ENCODE measurements at places on chromosomes 1 and 21.

GRCh38 chr1:179589509-179589908, 2.1 kb upstream of the TDRD5 start:
- no peak for DNase-seq

GRCh38 chr1:30600706-30601105, 122.7 kb downstream of the MATN1 start:
- DNase-seq, result no peak

DNA sequence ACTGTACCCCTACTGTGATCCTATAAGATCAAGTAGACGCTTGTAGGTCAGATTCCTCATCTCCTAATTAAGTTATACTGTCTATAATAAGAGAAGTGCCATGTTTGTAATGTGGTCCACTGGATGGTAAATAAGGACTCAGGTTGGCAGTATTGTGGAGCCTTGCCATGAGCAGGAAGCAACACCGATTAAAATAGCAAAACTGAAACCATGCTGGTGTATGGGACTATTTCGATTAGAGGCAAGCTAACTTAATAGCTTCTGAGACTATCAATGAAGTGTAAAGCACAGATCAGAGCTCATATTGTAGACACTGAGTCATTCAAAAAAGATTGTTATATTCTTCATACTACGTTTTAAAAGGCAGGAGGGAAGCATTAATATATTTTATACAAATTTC, 348.8 kb downstream of the HHAT start:
- DNase-seq, result no peak

DNA sequence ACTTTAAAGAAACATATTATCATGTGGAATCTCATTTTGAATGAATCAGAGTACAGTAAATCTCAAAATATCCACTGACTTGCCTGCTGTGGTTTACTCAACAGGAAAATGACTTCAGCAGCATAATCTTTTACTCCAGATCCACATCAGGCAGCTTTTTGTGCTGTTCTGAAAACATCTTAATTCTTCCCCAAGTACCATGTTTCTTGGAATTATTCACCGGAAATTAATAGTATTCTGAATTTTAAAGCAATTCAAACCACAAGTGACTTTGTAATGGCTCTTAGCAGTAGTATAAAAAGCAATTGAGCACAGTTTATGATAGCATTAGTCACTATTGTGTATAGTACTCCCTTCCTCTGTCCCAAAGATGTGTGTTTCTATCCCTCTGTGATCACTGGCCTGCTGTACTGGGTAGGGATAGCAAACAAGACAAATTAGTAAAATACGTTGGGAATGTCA, 64.2 kb upstream of the ERRFI1 start:
- no peak for DNase-seq

DNA sequence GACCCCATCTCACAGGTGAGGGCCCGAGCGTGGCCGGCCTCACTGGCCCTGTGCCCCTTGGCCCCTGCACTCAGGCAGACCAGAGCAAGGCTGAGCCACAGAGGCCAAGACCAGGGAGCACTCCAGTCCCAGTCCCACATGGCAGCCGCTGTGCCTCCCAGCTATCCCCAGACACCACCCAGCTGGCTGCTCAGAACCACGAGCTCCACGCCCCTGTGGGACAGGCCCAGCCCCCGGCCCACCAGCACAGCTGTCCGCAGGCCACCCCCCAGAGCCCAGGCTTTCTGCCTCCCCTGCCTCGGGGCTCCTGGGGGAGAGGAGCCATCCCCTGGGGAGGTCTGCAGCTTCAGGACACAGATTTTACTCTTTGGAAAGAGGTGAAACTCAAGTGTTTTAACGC, 9.1 kb upstream of the C1QTNF12 start:
- DNase-seq, result no peak

DNA sequence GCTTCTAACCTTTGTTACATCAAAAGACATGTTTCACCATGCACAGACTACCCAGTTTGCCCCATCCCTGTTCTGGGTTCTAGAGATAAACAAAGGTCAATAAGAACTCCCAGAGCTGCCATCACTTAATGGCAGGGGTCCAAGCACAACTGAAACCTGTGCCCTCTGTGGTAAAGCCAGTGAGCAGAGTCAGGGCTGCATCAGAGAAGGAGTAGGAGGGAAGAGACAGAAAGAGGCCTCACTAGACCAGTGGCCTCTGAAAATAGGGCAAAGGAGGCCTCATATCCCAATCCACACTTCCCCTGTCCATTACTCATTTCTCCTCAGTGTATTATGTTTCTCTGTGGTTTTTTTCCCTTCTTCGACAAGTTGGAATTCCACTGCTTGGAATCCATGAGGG, 10.2 kb downstream of the ATP1A2 start:
- DNase-seq, result no peak

DNA sequence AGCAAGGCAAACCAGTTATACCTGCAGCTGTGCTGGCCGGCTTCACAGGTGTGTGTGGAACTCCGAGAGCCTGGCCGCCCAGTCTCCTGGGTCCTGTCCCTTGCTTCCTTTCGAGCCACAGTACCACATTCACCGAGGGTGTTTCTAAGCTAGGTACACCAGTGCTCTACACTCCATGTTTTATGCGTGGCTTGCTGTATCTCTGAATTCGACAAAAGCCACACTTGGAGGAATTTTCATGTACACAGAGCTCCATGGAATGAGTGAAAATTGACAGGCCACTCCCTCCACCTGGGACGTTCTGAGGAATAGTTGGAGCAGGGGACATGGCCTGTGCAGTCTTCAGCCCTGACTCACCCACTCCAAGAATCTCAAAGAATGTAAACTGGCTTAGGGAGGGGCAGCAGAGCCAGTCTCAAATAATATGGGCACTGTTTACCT, 14.0 kb downstream of the ETS2 start:
- DNase-seq, result no peak

DNA sequence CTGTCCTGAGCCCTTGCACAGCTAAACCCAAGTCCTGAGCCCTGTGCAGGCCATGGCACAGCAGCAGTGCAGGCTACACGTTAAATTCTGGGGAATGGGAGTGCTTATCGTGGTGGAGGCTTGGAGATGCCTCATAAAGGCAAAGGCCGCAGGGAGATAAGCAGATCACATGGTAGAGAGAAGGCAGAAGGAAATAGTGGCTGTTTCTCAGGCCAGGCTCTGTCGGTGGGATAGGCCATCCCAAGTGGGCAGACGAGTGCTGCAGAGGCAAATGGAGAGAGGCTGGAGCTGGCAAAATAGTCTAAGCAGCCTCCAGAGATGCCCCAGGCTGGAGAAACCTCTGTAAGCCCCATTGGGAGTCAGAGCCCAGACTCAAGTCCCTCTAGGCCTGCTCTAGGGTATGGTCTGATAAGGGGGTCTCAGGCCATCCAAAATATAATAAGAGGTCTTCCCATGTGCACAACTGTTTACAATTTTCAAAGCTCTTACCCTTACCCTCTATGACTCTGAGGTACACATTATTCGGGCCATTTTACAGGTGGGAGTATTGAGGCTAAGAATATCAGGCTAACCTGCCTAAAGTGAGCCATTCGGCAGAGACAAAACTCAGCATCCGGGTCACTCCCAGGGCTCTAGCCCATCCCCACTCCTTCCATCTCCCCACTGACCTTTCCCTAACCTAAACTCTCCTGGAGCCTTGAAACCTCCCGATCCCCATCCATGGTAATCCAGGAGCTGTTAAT, 79.6 kb downstream of the NKAIN1 start:
- DNase-seq, result no peak

DNA sequence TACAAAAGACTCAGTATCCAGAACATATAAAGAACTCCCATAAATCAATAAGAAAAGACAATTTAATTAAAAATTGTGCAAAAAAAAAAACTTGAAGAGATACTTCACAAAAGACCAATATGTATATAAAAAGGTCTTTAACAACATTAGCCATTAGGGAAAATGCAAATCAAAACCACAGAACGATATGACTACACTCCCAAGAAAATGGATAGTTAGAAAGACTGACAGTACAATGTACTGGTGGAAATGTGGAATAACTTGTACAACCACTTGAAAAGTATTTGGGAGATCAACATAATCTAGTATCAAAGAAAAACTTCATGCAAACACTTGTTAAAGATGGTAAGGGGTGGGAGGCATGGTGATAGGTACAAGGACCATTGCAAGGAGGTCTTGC, 3.9 kb upstream of the CLCA1 start:
- DNase-seq, result no peak

DNA sequence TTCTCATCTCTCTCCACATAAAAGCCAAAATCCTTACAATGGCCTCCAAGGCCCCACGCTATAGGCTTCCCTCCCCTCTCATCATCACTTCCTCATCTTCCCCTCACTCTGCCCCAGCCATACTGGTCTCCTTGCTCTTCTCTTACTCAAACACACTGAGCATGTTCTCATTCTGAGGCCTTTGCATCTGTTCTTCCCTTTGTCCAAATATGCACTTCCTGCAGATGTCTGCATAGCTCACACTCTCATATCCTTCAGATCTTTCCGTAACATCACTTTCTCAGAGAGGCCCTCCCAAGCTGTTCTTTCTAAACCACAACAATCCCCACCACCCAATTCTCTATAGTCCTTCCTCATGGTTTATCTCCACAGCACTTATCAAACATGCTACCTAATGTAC, 284.1 kb downstream of the HHIPL2 start:
- DNase-seq, result no peak

DNA sequence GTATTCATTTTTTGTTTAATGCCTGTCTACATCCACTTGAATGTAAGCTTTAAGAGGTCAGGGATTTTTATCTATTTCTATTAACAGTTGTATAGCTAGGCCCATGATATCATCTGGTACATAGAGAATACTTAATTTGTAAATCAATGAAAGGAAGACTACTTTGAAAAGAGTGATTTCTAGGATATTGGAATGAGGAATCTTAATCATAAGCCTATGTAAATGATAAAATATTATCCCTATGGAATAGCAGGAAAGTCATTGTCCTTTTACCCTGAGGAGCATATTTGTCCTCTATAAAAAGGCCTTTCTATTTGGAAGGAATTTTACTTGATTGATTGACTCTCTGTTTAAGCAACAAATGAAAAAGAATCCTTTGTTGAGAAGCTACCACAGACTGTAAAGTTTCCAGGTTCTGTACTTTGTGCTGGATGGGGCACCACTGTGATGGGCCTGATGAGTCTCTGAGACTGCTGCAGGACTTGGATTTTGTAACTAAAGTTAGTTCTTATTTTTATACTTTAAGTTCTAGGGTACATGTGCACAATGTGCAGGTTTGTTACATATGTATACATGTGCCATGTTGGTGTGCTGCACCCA, 53.8 kb downstream of the MAST2 start:
- DNase-seq, result no peak

DNA sequence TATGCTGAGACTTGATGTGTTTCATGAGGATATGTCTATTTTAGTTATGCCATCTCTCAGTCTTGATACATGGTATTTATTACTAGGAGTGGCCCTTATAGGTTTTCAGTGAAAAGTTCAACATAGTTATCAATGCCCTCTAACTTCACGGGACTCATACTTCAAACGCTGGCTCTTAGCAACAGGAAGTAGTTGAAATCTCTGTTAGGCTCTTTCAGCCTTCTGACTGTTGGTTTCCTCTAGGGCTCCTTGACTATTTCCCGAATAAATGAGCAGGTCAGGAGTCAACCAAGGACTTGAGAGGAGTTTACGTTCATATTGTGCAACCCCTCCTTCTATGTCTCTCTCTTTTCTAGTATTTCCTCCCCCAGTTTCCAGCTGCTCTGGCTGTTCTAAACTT, 141.8 kb downstream of the RGS7 start:
- no peak for DNase-seq

- DNase-seq, result no peak
These were observed 146.9 kb downstream of the PDE4B start for GRCh38 chr1:65939636-65940035.

DNA sequence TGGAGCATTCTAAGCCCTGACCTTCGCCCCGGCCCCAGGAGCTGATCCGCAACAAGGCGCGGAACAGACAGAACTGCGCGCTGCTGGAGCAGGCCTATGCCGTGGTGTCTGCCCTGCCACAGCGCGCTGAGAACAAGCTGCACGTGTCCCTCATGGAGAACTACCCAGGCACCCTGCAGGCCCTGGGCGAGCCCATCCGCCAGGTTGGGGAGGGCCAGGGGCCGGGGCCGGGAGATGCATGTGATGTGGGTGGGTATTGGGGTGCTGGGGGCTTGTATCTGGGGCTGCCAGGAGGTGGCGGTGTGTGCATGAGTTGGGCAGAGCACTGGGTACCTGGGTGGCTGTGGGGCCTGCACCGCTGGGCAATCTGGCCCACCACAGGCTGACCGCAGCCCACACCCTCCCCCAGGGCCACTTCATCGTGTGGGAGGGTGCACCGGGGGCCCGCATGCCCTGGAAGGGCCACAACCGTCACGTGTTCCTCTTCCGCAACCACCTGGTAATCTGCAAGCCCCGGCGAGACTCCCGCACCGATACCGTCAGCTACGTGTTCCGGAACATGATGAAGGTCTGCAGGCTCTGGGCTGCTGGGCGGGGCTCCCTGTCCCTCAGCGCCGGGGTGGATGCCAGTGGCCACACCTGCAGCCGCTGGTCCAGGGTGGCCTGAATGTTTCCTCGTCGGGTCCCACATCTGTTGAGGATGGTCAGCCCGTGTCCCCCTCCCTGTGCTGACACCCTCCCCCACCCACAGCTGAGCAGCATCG, 65.8 kb downstream of the TRIM11 start:
- no peak for DNase-seq

All from naive thymus-derived CD8-positive, alpha-beta T cell (primary cell).